ENCODE measurements at places on chromosomes 13 and 19.

- no peak for DNase-seq
Measured at GRCh38 chr13:53137779-53138178, 109.2 kb downstream of the OLFM4 start.

- no peak for DNase-seq
Measured at GRCh38 chr13:56923626-56924140, 217.0 kb upstream of the PRR20A start.

DNA sequence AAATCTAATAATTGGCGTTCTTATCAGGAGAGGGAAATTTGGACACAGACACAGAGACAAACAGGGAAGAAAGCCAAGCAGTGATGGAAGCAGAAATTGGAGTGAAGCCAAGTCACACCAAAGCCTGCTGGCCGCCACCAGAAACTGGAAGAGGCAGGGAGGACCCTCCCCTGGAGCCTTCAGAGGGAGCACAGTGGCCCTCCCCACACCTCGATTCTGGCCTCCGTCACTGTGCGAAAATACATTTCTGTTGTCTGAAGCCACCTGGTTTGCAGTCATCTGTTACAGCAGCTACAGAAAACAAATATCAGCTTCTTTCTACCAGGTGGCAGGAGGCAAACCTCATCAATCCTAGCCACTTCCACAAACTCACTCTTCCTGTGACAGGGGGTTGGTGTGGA, 8.3 kb upstream of the TLE6 start:
- no peak for DNase-seq

DNA sequence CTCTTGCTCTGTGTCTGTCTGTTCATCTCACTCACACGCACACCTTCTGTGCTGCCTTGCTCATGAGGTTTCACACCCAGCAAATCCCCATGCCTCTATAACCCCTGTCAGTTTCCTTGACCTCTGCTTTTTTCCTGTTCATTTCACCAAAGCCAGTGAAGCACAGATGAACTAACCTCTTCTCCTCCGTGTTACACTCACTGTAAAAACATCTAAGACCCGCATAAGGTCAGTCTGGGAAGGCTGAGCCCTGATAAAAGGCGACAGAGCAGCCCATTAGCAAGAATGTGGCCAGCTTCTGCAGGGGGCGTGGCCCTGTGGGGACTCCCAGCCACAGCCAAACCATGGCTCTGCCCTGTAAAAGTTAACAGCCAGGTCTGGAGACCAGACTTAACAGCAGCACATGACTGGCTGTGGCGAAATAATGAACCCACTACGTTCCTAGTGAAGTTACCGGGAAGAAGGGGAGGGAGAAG, 42.8 kb upstream of the NPAS1 start:
- DNase-seq = no peak

GRCh38 chr13:113040597-113041292, 64.8 kb upstream of the F7 start:
- DNase-seq = no peak

Measured in stimulated activated CD8-positive, alpha-beta memory T cell treated with anti-CD3 and anti-CD28 coated beads, Interleukin-4, amount 100 ng/mL, for 24 hours (primary cell).